ENCODE measurements at places on chromosomes 2 and 18.

DNA sequence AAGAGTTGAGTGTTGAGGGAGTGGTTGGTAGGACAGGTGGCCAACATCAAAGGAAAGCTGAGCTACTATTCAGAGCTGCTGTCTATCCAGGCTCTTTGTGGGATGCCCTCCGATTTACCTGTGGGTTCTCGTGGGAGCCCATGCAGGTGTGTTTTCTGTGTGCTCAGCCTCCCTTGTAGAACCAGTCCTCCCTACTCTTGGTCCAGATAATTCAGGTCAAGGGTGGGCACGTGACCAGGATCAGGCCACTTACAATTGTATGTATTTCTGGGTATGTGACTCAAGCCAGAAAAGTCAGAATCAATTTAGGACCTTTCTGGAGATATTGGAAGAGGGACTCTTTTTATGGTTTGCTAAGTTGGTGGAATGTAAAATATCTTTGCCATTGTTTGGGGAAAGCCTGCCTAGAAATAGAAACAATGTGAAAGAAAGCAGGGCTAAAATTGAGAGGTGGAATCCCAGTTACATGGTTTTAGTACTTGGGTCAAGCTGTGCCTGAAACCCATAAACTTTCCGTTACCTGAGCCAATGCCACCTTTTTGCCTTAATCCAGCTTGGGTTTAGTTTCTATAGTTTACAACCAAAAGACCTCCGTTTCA lies 93.2 kb downstream of the PDCL3 start:
- no peak for DNase-seq

- no peak for DNase-seq
Observed at GRCh38 chr2:85435981-85436835, 17.7 kb downstream of the SH2D6 start.

DNA sequence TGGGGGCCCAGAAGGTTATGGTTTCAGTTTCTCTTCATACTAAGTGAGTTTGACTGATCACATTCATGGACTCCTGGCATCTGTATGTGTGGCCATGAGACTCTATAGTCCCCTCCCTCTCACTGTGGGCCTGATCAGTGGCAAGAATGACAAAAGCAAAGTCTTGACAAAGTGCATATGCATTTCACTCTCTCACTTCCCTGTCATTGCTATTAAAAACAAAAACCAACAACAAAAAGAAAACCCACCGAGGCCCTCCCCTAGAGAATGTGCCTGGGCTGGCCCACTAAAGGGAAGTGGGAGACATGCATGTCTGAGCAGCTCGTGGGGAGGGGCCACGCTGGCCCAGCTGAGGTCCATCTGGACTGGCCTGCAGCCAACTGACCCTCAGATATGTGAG lies 600.1 kb upstream of the RAB6C start:
- DNase-seq, result no peak

DNA sequence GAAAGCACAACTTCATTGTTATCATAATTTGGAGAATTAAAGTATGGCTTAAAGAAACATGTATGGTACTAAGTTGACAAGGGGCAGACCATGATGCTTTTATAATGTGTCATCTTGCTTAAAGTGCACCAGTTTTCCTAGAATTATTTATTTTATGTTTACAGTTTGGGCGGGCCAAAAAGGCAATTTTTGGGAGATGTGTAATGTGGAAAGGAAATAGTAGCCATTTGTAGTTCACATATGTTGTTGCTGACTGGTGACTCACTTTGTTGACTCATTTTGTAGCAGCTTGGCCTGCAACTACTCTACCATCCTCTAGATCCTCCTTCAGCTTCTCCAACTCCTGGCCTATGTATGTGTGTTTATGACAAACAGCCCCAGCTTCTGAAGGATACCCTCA lies 7.7 kb downstream of the ZSCAN30 start:
- no peak for DNase-seq

DNA sequence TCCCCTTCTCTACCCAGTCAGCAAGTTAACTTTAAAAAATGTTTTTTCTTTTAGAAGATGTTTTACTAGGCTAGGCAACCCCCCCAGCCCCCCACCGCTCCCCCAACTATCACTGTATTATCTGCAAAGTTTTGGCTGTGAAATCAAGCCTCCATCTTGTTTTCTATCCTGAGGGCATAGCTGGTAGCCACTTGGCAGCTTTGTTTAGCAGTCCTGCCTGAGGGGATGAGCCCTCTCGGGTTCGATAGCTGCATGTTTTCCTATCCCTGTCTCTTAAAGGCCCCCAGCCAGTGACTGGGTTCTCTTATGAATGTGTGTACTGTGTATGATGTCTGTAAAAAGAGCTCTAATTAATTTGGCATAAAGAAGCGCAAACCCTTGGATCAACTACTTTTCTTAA lies 43.4 kb downstream of the MRO start:
- no peak for DNase-seq

GRCh38 chr2:98664323-98664722 lies 55.9 kb downstream of the UNC50 start:
- DNase-seq, result peak; percentile 76

DNA sequence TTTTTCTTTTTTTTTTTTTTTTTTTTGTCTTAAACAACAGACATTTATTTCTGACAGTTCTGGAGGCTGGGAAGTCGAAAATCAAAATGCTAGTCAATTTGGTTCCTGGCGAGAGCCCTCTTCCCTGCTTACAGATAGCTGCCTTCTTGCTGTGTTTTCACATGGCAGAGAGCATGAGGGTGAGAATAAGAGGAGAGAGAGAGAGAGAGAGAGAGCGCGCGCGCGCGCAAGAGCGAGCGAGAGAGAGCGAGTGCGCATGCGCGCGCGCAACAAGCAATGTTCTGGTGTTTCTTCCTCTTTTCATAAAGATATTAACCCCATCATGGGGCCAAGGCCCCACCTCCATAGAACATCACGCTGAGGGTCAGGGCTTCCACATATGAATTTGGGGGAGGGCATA lies 20.9 kb downstream of the MTCL1 start:
- no peak for DNase-seq

- DNase-seq, result peak; percentile 55
Observed at GRCh38 chr2:23532391-23533337, 147.7 kb downstream of the KLHL29 start.

GRCh38 chr2:148023861-148024260 lies 3.0 kb downstream of the MBD5 start:
- peak; percentile 46 for DNase-seq
